ENCODE measurements at places on chromosomes 16 and 17.

- no peak for DNase-seq
These were observed 14.9 kb downstream of the CDH16 start for GRCh38 chr16:66903544-66904427.

- no peak for DNase-seq
These were observed 109.4 kb upstream of the AXIN2 start for GRCh38 chr17:65670667-65671371.

GRCh38 chr17:27808628-27809027 is 8.3 kb upstream of the NOS2 start:
- peak; percentile 46 for DNase-seq

- DNase-seq: no peak
These were observed 1025.2 kb downstream of the CDH11 start for GRCh38 chr16:64096689-64097088.

DNA sequence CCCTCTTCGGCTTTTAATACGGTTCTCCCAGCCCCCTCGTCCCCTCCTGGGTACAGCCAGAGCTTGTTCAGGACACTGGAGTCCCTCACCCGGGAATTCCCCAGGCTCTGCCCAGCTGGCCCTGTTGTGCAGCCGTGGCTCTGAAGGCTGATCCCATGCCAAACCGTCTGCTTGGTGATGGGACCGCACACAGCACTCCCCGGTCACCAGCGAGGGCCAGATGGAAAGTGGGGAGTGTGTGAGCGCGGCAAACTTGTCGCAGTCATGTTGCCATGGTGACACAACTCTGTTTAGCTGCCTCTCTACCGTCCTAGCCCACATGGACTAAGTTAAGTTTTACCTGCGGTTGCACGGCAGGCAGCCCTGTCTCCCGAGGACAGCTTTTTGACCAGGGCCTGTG is 107.9 kb downstream of the RAP1GAP2 start:
- DNase-seq: no peak

- DNase-seq: no peak
These were observed 139.8 kb downstream of the KATNIP start for GRCh38 chr16:27689711-27690110.

DNA sequence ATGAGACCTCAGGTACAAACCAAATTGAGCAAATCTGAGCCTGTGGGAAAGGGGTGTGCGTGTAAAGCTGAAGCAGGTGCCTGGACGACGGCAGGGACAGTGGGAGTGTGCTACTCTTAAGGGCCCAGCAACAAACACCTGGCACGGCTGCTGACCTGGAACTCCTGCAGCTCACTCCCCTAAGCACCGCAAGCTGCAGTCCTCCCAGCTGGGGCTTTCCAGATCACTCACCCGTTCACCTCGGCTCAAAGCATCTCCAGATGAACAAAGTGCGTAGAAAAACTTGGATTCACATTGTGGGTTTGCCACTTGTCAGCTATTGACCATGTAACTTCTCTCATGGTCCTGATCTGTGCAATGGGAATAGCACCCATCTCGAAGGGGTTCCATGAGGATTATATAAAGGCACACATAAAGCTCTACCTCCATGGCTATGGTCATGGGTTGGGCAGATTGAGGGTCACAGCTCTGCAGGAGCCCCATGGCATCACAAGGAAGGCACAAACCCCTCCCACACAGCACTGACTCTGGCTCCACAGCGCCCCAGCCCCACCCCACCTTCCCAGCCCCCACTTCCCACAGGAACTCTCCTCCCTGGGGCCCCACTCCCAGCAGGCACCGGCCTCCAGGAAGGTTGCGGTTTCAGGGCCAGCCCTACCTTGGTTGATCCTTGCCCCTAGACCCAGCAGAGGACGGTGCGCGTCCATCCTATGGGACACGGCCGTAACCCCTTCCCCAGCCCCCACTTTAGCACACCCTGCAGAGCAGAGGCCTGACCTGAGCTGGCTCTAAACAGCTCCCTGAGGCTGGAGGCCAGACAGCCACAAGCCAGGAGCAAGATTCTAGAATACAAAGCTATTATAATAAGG is 21.9 kb downstream of the ST3GAL2 start:
- no peak for DNase-seq

DNA sequence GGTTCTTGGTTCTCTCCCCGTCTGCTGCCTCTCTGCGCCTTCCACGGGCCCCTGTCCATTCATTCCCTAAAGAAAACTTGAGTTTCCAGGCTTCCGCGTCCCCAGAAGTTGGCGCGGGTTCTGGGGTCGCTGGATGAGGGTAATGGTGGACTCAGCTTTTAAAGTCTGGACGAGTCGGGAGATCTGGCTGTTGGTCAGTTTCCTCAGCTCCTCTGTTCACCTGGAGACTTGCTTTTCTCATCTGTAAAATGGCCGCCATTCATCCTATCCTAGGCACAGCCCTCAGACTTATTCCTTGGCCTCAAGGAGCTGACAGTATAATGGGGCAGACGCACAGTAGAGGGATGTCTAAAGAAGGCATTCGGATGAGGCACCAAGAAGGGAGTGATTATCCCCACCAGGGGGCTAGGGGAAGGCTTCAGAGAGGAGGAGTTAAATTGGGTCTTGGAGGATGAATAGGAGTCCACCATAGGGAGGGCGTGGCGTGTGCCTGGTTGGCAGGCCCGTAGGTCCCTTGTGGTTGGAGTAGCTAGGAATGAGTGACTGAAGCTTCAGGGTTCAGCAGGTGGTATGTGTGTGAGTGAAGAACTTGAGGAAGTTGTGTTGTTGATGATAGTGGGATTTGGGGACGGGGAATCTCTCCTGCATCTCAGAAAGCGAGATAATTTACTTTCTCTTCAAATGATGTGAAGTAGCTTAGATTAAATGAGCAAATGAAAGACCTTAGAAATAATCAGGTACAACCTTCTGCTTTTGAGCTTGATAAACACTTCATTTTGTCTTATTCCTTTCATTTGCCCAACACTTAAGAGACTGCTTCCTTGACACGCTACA is 652 bp downstream of the VPS35L start:
- peak; percentile 38 for DNase-seq

DNA sequence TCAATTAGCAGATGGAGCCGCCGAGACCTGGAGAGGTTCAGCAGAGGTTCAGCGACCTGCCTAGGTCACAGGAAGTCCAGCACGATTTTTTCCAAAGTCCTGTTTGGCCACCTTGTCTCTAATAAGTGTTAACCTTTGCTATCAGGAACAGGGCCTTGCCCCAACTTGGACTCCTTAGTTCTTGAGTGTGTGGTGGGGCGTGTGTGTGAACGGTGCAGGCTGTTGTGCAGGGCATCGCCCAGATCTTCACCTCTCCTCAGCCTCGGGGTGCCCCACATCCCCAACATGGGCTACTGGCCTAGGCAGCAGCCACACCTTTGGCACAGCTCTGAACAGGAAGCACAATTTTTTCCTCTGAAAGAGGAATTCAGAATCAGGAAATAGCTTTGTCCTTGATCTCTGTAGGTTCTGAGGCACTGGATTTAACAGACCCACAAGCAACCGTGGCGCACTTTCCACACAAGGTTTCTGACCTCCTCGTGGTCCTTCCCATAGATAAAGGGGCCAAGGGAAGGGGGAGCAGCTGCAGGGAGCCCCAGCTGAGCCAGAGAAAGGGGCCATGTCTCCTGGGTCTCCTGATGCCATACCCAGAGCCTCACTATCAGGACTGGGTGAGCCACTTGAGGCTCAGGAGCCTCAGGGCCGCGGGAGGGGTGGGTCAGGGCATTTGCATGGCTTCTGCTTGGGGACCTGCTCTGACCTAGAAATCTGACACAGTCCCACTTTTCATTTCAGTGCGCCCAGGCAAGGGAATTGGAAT is 10.4 kb downstream of the MPRIP start:
- no peak for DNase-seq

DNA sequence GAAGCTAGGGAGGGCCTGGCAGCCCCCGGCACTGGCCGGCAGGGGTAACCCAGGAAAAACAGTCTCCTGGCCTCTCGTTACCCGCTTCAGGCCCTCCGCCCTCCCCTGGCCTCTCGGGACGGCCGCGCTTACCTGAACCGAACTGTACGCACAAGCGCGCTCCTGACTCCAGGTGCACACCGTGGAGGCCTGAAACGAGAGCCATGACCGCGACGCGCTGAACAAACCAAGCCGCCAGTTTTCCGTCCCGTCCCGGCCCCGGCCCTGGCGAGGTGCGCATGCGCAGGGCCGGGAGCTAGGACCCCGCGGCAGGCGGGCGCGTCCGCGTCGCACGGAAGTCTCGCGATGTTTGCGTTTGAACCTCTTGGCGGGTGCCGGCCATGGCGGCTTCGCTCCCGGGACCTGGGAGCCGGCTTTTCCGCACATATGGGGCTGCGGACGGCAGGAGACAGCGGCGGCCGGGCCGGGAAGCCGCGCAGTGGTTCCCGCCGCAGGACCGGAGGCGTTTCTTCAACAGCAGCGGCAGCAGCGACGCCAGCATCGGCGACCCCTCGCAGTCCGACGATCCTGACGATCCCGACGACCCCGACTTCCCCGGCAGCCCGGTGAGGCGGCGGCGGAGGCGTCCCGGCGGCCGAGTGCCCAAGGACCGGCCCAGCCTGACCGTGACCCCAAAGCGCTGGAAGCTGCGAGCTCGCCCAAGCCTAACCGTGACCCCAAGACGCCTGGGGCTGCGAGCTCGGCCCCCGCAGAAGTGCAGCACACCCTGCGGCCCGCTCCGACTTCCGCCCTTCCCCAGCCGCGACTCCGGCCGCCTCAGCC is at the start of gene HASPIN:
TSS of gene HASPIN (plus strand) at position 348 of the 822 bp plus-strand sequence. CDS start at position 381, 33 bp downstream.
- peak; percentile 94 for DNase-seq
